ENCODE measurements at places on chromosomes 1 and 21.

- peak; percentile 77 for DNase-seq
These were observed 790 bp downstream of the DNAJC6 start for GRCh38 chr1:65310078-65310587.

GRCh38 chr1:107363154-107363553 lies 222.3 kb downstream of the NTNG1 start:
- DNase-seq = no peak

- no peak for DNase-seq
These were observed 506 bp downstream of the C1orf50 start for GRCh38 chr1:42767510-42768000.

DNA sequence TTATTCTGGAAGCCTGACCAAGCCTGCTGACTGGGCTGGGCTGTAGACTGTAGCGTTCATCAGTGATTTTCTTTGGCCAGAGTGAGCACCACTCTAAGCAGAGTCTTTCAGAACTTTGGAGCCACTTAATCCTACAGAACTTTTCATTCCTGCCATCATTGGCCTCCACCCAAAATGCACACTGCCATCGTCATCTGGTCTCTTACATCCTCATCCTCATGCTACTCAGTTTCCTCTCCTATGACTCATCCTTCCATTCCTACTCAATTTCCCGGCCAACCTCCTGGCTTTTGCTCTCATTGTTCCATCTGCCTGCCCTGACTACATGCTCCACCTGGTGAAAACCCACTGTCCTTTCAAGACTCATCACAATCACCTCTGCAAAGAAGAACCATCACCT lies 233.8 kb upstream of the USP25 start:
- no peak for DNase-seq

GRCh38 chr1:23575226-23575810 lies 16.0 kb upstream of the ID3 start:
- DNase-seq = no peak

GRCh38 chr1:180269645-180270529 lies 39.8 kb downstream of the LHX4 start:
- DNase-seq = no peak

- DNase-seq = peak; percentile 49
These were observed 34.3 kb upstream of the ECE1 start for GRCh38 chr1:21324368-21325141.

DNA sequence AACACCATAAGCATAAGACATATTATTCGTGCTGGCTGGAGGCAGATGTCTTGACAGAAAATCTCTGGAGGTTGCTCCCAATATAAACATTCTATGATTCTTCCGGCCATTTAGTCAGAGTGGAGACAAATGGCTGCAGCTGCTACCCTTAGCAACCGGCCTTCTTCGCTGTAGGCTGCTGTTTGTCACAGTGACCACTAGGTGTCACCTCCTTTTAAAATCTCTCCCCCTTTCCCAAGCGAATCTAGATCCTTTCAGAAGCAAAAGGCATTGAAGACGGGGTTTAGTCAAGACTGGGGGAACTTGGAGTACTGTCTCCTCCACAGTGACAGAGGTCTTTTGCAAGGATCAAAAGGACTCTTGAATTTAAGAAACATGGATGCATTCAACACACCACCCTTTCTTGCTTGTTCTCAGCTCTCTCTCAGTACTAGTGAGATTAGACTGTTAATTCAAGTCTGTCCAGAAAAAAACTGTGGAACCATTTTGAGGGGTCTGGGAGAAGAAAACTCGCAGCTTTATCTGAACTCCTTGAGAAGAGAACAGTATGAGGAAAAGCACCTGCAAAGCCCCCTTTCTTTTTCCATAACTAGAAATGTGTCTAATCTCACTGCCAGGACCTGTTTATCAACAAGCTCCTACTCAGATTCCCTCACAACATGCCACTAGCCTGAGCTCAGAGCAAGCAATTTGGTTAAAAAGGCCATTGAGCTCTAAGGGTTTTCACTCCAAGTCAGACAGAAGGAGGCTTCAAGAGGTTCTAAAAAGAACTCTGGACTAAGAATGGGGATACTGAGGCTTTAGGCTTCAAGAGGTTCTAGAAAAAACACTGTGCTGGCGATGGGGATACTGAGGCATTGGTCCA lies 408.3 kb upstream of the PLXNA2 start:
- DNase-seq = peak; percentile 85

DNA sequence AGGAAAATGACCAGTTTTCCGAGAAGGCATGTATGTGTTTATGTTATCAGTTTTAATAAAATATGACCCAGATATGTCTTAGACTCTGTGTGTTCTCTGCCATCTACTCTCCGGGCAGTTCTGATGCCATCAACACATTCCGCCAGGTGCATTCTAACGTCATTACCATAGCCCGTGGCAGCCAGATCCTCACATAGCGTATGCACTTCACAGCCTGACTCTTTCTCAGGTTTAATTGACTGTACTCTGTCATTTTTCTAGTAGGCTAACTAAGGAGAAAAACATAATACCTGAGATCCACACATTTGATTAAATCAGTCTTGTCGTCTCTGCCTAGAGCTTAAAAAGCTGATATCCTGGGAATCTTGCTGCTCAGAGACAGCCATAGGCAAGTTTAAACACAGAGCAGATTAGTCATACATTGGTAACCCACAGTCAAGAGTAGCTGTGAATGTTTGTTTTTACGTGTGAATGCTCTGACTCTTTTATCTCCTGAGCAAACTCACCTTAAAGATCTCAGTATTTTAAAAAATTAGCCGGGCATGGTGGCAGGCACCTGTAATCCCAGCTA lies 175.9 kb downstream of the GREM2 start:
- DNase-seq = no peak

DNA sequence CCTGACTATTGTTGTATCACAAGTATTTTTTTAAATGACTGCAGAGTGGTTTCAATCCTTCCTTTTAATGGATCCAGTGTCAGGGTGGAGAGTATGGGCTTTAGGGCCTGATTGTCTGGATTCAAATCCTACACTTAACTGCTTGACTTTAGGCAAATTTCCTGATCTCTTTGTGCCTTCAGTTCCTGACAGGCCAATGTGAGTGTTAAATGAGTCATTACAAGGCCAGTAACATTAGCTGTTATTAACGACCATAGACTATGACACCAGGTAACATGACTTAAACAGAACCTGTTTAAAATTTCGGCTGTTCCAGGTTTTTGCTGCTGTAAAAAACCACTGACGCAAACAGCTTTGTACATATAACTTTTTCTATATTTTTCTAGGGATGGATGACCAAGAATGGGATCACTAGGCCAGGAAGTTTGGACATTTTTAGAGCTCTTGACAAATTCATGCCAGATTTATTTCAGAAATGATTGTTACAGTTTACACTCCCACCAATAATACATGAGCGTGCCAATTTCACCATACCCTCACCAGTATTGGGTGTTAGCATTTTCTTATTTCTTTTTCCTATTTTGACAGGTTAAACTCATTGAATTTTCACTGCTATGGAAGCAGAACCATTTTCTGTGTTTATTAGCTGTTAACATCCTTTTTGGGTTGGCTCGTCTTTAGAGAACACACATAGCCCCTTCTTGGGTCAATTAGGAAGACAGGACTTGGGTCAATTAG lies 11.3 kb downstream of the ZNF362 start:
- no peak for DNase-seq

DNA sequence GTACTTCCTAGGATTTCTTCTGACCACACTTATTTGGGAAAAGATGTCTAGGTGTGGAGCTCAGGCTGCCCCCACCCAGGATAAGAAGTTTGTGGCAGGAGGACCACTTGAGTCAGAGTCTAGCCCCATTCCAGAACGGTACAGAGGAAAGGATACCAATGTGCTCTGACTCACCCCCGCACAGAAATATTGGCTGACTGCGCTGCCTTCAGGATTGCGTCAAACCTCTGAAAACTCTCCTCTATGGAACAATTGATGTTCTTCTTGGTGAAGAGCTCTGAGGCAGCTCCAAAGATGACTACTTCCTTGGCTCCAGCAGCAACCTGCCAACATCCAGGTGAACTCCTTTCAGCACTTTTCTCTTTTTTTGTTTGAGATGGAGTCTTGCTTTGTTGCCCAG lies 11.2 kb downstream of the HMGCL start:
- no peak for DNase-seq

DNA sequence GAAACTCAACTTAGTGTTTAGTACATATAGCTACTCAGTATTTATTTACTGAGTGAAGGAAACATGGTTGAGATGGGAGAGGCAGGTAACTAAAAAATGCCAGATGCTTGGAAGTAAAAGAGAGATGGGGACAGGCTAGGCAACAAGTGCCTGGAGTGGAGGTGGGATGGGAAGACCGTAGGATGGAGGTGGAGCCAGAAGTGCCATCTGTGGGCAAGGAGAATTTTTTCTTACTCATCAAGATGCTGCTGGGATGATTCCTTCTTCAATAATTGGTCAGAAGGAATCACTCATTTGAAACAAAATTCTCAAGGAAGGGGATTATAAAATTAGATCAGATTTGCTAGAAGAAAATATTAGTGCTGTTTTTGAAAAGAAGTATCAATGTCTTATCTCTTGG lies 72.9 kb downstream of the IFI44 start:
- no peak for DNase-seq

- no peak for DNase-seq
These were observed 38.4 kb downstream of the VCAM1 start for GRCh38 chr1:100757946-100758345.

DNA sequence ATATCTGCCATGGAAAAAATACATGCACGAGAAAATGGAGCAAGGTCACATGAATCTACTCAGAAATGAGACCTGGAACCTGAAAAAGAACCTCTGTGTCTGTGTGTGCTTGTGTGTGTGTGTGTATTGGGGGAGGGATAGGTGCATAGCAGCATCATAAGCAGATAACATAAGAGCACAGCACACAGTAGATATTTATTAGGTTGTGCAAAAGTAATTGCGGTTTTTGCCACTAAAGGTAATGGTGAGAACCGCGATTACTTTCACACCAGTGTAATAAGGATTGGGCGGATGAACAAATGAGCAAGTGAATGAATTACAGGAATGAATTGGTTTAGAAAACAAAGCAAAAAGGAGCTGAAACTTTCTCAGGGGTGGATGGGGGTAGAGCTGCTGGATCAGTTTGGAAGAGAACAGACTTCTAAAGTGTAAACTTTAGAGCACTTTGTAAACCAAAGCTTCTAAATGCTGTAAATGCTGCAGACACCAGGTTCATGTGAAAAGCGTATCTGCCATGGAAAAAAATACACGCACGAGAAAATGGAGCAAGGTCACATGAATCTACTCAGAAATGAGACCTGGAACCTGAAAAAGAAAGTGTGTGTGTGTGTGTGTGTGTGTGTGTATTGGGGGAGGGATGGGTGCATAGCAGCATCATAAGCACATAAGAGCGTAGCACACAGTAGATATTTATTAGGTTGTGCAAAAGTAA lies 156.9 kb downstream of the TOMM20 start:
- DNase-seq = no peak

DNA sequence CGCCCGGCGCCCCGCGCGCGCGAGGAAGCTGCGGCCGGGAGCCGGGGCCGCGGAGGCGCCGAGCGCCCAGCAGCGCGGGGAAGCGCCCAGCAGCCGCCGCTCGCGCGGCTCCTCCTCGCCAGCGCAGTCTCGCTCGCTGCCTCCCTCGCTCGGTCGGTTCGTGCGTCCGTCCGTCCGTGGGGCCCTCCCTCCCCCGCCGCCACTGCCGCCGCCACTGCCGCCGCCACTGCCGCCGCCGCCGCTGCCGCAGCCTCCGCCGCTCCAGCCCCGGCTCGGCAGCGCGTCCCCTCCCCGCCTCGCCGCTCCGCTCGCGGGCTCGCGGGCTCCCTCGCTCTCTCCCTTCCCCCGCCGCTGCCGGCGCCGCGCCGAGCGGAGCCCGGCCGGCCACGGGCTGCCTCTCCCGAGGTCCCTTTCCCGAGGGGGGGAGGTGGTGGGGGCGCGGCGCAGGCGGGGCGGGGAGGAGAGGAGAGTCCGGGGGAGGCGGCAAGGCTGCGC lies at the start of gene KCND3:
Gene KCND3, minus strand, starts transcription at position 138 of the 495 bp plus-strand sequence.
- DNase-seq = no peak

- DNase-seq = no peak
These were observed 1412.1 kb downstream of the PLA2G4A start for GRCh38 chr1:188240772-188241406.

Measured in NCI-H2227 treated with DMSO at 0.1 percent for 48 hours (cell line).